ENCODE measurements at places on chromosomes 12 and 14.

DNA sequence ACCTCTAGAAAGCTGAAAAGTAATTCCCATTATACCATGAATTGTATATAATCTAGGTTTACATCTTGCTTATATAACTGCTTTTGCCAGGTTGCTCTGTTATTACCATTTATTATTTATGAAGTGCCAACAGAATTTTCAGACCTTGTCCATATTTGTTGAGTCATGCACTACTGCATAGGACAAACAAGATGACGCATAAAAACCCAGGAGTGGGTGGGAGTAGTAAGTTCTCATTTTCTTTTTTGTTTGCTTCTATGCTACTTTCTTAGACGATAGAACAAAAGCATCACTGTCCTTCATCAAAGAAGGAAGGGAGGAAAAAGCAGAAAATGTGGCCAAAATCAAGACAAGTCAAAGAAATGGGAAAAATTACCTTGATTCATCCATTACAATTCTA is 119.0 kb upstream of the RASSF8 start:
- DNase-seq, result no peak

- DNase-seq, result no peak
These were observed 43.9 kb upstream of the CTDSP2 start for GRCh38 chr12:57890191-57891115.

GRCh38 chr14:41749429-41749828 is 142.8 kb downstream of the LRFN5 start:
- DNase-seq, result no peak

DNA sequence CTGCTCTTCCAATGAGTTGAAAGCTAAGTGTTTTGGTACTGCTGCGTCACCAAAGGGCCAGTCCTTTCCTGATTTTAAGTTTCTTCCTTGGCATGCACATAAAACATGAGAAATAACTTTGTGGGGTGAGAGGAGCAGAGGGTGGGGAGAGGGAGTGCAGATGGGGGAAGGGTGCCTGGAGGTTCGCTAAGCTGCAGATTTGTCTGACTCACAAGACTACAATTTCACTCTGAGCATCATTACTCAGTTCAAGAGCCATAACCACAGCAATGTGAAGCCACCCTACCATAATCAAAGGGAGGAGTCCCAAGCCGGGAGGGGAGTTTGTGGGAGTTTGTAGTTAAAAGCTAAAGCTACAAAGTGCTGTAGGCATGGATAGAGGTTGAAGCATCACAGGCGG is 136.1 kb downstream of the ANO2 start:
- no peak for DNase-seq

- no peak for DNase-seq
These were observed 15.4 kb upstream of the PAWR start for GRCh38 chr12:79706156-79706555.

All from stimulated activated CD4-positive, alpha-beta T cell treated with anti-CD3 and anti-CD28 coated beads, Interleukin-2, amount 100 ng/mL, for 24 hours (primary cell).